Parietal lobe (tissue), 2 donors: ENCODE measurements at places on chromosomes 5 and 9. TPM values are rescaled to one million over a fixed set of nuclear protein-coding genes. Genes with fewer than 3 reads are reported as not detected.

The ADRA1B gene
- 1.3 TPM for total RNA-seq

The NUTM2F gene
- not detected for total RNA-seq

The STK32A gene
- total RNA-seq: 7.8 TPM

The PTGDS gene
- total RNA-seq: 11.9 TPM

The RXFP3 gene
- 0.63 TPM for total RNA-seq

The CCNH gene
- 296 TPM for total RNA-seq

The TRAF2 gene
- 11.6 TPM for total RNA-seq

The GPX8 gene
- total RNA-seq: 0.63 TPM

The STXBP1 gene
- total RNA-seq: 165 TPM

The PAPPA gene
- total RNA-seq: not detected
